ENCODE measurements at places on chromosomes 2 and 18.
A peak's percentile ranks its signal among the peaks of the same experiment; 100 is the strongest.

DNA sequence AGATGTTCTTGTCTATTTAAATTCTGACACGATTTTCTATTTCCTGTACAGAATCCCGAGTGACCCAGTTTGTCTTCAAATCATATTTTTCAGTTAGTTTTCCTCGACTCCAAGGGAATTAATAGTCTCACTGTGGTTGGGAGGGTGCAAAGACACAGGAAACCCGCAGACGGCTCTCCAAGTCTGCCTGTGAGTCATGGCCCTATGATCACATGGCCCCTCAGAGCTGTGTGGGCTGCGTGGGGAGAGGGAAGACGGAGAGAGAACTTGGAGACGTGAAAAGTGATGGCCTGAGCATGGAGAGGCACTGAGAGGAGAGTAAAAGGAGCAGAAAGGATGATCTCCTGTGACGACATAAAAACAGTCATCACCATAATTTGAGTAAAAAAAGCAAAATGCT, 989.9 kb downstream of the DCDC2C start:
- no peak for DNase-seq

DNA sequence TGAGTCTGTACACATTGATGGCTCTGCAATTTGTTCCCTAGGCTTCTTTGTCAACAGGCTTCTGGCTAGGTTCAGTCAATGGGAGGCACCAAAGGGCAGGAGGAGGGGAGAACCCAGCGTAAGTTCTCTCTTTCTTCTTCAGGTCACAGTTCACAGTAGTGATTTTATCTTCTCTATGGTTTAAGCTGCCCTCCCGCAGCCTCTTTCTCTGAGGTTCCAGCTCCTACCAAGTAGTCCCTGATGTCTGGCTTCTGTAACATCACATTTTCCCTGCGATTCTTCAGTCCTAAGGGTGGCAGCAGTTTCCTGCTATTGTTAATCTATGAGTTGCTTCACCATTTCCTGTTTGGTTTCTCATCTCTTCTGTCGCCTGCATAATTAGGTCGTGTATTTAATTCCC, 107.4 kb downstream of the CPO start:
- no peak for DNase-seq

GRCh38 chr2:181300600-181301291, 156.4 kb upstream of the ITGA4 start:
- no peak for DNase-seq

DNA sequence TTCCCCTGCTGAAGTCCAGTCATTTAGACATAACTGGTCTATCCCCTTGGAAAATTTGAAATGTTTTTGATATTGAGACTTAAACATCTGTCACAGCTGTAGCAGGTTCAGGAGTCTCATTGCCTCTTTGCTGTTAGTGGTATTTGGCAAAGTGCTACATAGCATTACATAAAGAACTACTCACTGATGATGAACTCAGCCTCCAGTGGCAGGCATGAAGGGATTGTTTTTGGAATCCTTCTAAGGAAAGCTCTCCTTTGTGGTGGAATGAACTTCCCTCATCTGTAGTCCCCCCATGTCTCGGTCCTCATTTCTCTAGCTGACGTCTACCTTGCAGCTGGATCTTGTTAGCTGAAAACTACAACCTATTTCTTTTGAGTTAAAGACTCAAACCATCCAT, 111.6 kb downstream of the TACR1 start:
- DNase-seq = no peak

- no peak for DNase-seq
These were observed 161.5 kb downstream of the STK39 start for GRCh38 chr2:168085801-168086361.

GRCh38 chr2:138596403-138596802, 94.8 kb downstream of the SPOPL start:
- DNase-seq = no peak

- no peak for DNase-seq
These were observed 64.8 kb upstream of the PID1 start for GRCh38 chr2:229335877-229336346.

DNA sequence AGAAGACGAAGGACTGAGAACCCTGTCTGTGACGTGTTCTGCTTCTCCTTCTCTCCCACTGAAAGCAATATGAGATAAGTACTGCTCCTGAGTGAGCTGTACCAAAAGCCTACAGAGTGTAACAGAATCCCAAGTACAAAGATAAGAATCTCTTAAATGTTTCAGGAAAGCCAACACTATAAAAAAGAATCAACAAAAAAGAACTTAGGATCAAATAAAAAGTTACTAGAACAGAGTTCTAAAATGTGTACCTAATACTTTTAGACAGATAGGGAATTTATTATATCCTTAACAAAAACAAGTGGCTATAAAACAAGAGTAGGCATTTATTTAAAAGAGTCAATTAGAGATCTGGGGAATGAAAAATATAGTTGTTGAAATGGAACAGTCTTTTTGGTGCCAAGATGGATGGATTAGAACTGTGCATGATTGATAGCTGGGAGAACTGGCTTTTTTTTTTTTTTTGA, 49.0 kb downstream of the NCOA1 start:
- peak; percentile 19 for DNase-seq

DNA sequence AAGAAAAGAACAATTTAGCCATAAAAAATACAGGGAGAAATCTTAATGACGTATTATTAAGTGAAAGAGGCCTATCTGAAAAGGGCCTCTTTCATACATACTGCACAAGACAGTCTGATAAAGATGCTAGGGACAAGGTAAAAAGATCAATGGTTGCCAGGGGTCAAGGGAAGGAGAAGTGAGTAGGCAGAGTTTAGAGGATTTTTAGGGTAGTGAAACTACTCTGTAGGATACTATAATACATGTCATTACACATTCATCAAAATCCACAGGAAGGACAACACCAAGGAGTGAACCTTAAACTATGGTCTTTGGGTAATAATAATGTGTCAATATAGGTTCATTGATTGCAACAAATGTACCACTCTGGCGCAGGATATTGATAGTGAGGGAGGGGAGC, 289.3 kb downstream of the FSIP2 start:
- DNase-seq = no peak

DNA sequence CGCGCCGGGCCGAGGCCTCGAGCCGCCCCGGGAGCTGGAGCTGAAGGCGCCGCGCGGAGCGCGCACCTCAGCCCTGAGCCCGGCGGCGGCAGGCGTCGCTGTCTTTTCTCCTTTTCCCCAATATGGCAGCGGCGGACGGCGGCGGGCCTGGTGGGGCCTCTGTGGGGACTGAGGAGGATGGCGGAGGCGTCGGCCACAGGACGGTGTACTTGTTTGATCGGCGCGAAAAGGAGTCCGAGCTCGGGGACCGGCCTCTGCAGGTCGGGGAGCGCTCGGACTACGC, 369 bp downstream of the SMCHD1 start:
- DNase-seq = no peak

GRCh38 chr18:65477455-65477854, 273.4 kb upstream of the CDH7 start:
- DNase-seq = no peak

- DNase-seq = no peak
These were observed 5.4 kb upstream of the TDRD15 start for GRCh38 chr2:21118302-21118920.

DNA sequence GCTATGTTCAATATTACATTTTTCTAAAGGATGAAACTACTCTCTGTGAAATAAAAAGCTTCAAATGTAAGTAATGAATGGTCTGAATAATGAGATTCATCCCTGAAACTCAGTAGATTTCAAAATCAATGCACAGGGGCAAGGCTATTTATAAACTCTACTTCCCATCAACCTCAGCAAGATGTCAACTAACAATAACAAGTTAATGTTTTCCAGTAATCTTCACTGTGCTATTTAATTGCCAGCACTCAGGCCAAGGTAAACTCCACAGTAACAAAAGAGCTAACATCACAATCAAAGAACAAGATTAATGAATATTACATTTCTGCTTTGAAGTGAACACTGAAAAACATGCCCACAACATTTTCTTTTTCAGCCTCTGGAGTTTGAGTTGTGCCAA, 144.3 kb upstream of the ZFP36L2 start:
- no peak for DNase-seq

DNA sequence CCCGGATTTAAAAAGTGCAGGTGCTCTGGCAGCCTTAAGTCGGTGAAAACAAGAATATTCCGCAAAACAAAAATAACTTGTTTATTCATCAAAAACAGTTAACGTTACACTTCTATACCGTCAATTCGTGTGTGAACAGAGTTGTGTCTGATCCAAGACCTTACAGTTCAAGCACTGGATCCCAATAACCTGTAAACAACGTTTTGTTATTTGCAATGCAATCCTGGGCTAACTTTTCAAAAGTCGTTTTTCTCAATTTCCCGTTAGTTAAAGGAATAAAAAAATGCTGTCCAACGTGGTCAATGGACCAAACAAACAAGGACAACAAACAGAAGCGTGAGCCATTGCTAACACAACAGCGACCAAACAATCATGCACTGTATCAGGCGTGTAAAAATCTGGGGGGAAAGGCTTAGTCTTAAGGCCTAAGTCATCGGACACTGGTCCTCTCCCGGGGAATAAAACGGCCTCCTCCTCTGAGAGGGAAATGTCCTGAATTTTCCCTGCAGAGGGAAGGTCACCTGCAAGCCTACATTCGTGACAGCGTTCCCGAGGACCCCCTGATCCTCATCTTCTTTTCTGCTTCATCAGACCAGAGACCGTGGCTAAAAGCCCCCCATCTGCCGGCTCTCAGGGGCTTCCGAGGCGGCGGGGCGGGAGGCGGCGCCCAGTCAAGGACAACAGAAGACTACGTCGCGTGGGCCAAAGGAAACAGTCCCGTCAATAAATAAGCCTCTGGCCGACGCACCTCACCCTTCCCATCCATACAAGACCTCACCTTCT, 490 bp downstream of the NDUFS1 start:
- DNase-seq = no peak

GRCh38 chr18:39485696-39486095, 1920.1 kb upstream of the CELF4 start:
- DNase-seq = no peak

DNA sequence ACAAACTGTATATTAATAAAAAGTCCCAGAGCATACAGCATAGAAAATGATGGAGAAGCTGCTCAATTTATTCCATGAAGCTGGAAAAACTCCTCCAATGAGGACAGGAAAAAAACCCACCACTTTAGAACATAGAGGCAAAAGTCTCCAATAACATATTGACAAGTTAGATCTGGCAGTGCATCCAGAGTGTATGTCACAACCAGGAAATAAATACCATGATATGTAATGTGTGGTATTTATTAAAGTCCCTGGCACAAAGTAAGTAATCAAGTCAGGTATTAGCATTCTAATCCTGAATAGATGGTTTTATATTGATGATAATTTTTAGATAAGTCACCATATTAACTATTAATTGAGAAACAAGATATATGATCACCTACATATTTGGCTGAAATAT, 427.3 kb upstream of the HS6ST1 start:
- DNase-seq = no peak

- DNase-seq = no peak
These were observed 32.0 kb downstream of the LGALSL start for GRCh38 chr2:64485961-64486360.

DNA sequence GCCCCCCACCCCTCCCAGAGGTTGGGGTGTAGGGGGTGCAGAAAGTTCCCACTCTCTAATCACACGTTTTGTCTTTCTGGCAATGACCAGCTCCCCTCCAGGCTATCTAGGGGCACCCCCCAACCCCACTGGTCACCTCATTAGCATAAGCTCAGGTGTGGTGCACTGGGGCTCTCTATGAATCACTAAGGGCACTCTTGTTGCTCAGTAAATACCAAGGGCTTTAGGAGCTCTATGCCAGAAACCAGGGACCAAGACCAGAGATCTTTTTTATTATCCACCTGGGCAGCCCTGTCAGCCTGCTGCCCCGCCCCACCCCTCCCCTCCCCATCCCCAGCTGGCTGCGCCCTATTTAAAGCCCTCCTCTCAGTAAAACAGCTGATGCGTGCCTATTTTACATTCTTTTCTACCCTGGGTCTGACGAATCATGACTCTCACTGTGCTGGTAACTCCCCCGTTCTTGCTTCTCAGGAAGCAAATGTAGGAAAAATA, 24.3 kb downstream of the NCK2 start:
- no peak for DNase-seq

DNA sequence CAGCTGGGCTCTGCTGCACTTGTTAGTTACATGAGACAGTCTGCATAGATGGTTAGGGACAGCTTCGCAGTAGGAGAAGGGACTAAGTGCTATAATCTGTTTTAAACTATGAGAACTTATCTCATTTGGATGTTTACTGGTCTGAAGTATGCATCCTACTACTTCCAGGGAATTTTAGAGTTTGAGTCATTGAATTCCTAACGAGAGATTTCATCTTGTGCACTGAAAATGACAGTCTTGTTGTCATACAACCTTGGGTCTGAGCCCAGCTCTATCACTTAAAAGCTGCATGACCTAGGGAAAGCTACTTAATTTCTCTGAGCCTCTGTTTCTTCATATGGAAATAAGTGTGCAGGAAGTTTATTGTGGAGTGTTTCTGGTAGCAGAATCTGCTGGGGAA, 78.4 kb downstream of the TRIM43 start:
- DNase-seq = peak; percentile 63

- DNase-seq = no peak
These were observed 75.8 kb downstream of the SPHKAP start for GRCh38 chr2:228105526-228106250.

DNA sequence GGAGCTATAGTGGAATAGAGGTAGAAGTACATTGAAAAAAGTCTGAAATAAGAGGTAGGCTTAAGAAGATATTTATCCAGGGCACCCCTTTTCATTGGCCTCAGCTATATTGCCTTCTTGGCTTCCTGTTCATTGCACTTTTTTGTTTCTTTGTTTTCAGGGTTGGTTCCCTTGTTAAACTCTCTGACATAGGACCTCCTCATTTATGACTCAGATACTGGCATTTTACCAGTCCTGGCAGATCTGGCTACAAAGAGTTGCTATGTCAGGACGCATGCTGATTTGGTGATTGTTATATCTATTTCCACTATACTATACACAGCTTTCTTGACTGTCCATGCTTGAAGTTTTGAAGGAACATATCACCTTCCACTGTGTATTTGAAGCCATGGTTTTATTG, 60.0 kb downstream of the GCA start:
- DNase-seq = no peak

DNA sequence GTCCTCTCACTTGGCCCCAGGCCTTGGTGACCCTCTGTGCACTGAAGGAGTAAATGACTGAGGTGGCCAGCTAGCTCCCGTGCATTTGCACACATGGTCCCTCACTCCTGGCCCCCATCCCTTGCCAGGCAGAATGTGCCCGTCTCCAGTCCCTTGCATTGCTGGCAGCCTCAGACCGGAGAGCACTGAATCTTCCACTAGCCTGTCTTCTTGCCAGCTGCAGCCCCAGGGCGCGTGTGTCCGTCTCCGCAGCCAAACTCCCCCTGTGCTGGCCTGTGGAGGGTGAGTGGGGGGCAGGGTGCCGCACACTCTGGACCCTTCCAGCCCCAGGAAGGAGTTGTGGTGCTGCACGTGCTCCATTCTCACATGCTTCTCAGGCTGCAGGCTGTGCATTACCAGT, 35.9 kb downstream of the INPP4A start:
- DNase-seq = no peak

- DNase-seq = no peak
These were observed 215.7 kb downstream of the TMEM182 start for GRCh38 chr2:102977426-102978090.

DNA sequence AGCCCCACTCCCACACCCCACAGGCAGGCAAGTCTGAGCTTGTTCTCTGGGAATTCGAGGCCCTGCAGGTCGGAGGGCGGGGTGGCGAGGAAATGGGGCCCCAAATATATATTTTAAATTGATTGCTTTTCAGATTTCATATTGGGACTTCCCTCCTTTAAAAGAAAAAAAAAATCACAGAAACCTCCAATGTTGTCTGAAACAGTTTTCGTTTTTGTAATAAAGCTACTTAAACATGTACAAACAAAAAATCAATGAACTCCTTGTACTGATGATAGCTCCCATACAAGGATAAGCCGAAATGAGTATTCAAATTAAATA, 21.5 kb downstream of the THNSL2 start:
- DNase-seq = no peak

GRCh38 chr2:191383486-191383885, 138.3 kb downstream of the MYO1B start:
- no peak for DNase-seq
